ENCODE measurements at places on chromosomes 6 and 20.

DNA sequence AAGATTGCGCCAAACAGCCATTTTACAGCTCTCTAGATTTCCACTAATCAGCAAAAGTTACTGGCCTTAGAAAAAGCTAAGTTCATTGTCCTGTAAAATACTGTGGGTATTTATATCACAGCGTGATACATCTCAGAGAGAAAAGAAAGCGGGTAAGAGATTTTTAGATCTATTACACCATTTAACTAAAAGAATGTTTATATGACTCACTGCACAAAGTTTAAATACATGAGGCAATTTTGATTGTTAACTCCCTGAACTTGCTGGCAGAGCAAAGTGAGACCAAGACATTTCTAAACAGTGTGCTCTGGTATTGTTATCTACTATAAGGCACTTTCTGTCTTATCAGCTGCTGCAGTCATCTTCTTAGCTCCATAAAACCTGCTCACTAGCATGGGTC lies 314.3 kb downstream of the EPHA7 start:
- DNase-seq: no peak

GRCh38 chr20:38652995-38653394 lies 51.4 kb downstream of the ARHGAP40 start:
- DNase-seq: no peak

GRCh38 chr6:35087361-35088280 lies 53.5 kb downstream of the TCP11 start:
- DNase-seq: no peak

DNA sequence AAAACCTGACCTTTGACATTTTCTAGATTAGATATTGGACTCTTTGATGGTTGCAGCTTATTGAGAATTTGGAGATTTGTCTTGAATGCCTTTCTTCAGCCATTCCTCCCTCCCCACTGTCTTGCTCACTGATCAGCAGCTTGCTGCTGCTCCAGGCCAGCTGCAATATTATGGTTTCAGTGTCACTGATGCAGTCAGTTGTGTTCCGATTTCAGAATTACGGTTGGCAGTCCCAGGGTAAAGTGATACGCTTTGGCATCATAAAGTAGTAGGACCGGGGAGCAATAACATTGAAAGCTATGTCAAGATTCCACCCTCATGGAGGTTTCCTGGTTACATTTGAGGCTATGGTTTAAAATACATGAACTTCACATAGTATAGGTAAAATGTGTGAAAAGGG lies 152.6 kb downstream of the BCKDHB start:
- DNase-seq: no peak

DNA sequence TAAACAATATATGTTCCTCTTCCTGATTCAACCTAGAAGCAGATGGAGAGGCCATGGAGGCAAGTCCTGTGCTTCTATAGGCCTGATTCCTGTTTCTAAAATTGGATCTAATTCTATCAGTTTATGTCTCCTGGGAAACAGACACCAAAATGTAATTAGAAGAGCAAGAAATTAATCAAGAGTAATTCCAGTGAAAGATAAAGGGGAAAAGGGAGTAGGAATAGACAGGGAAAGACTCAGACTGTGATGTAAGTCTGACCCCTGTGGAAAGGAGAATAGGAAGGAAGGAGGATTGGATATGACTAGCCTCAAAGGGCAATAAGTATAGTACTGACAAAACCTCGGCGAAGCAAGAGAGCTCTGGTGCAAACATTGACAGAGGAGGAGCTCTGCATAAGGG lies 33.9 kb upstream of the FBXO30 start:
- DNase-seq: no peak

DNA sequence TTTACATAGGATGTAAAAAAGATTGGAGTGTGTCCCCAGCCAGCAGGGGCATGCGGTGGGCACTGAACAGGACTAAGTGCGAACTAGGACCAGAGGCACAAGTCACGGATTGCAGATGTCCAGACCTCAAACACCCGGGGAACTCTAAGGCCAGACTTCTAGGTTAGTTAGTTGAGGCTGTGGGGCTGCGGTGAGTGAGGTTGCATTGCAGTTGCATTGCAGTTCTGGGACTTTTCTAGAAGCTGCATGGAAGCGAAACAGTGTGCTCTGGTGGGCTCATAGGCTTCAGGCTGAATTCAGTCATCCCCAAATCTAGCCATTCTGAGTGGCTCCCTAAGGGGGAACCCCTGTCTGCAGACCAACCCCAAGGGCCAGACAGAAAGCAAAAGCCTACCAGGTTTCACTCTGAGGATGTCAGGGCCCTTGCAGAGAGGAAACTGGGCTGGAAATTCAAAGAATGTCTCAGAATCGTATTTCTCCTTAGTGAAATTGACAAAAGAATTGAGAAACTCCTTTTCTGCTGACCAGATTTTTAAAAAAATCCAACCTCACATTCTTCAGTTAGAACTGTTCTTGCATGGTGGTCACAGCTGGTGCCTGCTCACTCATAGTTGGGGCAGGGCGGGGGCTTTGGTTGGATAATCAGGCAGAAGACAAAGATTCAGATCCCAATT lies 182.8 kb downstream of the ZDHHC14 start:
- DNase-seq: no peak

- no peak for DNase-seq
Measured at GRCh38 chr20:38471987-38472512, 593 bp upstream of the RALGAPB start.

DNA sequence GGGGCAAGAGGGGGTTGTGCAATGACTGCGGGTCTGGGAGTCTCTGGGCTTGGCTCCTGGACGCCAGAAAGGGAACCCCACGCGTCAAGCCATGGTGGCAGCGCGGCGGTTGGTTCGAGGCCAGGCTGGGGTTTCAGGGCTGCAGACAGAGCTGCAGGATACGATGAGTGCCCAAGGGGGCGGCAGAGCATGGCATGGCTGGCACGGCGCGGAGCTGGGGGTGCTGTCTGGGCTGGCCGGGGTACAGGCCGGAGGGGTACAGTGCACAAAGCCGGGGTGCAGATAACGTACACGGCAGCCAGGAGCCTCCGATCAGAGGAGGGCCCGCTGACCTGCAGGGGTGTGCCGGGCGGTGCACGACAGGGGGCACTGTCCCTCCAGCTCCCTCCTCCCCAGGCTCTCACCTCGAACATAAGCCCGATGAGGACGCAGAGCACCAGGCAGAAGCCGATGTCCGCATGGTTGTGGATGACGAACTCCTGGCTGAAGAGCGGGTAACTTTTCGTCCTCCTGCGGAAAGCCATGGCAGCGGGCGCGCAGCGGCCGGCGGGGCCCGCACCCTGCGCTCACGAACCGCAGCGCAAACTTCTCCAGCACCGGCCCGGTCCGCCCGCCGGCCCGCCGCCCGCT lies 353 bp downstream of the TRAM2 start:
- peak; percentile 24 for DNase-seq

DNA sequence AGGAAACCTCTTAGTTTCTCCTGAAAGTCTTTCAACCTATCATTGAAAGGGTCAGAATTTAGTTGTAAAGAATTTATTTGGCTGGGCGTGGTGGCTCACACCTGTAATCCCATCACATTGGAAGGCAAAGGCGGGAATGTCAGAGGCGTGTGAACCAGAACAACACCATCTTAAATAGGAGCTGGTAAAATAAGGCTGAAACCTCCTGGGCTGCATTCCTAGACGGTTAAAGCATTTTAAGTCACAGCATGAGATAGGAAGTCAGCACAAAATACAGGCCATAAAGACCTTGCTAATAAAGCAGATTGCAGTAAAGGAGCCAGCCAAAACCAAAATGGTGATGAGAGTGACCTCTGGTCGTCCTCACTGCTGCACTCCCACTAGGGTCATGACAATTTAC lies 29.6 kb downstream of the OR2B2 start:
- DNase-seq: no peak

GRCh38 chr6:28657769-28658465 lies 132.2 kb downstream of the GPX5 start:
- DNase-seq: no peak

DNA sequence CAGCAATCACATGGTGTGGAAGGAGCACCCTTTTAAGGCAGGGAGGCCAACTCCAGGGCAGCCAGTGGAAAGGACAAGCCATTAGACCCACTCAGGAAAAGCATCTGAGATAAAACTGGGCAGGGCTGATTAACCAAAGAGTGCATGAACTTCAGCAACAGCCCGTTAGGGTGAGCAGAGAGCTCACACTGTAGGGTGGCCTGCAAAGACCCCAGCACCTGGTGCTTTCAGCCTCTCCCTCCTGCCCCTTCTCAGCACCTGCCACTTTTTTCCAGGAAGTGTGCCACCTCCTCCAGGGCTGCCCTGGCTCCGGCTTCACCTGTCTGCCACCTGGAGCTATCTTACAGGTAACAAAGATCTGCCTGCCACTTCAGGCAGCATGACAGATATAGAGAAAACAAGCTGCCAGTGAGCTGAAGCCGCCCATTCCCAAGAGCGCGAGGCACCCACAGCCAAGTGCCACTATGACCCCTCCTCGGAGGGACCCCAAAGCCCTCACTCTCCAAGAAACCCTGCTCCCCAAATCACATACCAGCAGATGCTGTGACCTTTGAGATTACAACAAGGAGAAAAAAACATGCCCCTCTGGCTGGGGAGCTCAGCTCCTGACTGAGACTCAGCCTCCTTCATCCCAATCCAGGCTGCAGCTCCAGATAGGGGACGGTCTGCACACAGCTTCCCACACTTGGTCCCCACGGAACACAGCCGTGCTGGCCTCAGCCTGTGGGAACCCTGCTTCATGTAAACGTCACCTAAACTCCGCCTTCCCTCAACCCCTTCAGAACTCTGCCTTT lies 71.2 kb downstream of the ABHD12 start:
- DNase-seq: no peak

GRCh38 chr6:78810146-78810545 lies 57.2 kb upstream of the IRAK1BP1 start:
- no peak for DNase-seq
